Neural progenitor cell (in vitro differentiated cells): ENCODE measurements at places on chromosomes 4 and X. TPM values are rescaled to one million over a fixed set of nuclear protein-coding genes. Genes with fewer than 3 reads are reported as not detected.

DNA sequence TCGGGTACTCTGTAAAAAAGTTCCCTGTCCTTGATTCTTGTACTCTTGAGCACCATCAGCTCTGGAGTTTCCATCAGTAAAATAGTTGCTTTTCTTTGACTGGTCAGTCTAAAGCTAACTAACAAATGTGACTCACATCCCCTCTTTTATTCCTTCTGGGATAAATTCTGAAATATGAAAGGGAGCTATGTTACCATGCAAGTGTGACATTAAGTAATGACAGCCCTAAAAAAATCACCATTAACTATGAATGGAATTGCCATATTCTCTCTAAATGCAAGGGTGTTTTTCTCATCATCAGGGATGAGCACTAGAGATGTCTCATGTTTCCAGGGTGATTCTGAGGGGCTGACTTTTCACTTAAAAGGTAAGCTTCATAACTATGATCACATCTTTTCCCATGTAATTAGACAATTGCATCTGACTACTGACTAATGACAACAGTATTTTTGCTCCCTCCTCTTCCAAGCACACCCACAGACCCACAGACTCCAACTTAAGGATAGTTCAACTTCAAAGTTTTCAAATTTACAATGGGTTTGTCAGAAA, 26.9 kb upstream of the RASGEF1B start:
- peaks cover 22% of the 10 kb centered on the region for H3K4me1 ChIP-seq
- no peaks in the 10 kb centered on the region for H3K27me3 ChIP-seq
- no peak overlapping the region for H3K4me3 ChIP-seq
- no peak overlapping the region for H3K27ac ChIP-seq

- no peak for DNase-seq
- no peaks in the 10 kb centered on the region for H3K36me3 ChIP-seq
- no peaks in the 10 kb centered on the region for H3K4me1 ChIP-seq
- H3K27me3 ChIP-seq: no peaks in the 10 kb centered on the region
- H3K4me3 ChIP-seq: no peak overlapping the region
These were observed 74.7 kb upstream of the IL13RA1 start for GRCh38 chrX:118652717-118653116.

DNA sequence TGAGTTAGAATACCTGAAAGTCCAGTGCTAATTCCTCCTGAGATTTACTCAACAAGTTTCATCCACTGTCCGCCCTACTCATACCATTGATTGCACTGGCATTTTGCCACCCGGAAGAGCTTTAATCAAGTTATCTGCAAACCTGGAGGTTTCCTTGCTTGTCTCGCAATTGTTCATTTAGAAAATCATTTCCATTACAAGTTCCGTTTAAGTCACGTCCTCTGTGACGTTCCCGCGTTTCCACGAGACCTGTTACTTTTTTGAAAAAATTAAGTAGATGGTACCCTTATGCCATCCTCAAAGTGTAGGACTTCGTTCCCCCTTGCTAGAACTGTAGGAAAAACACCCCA, 761 bp upstream of the FRYL start:
- DNase-seq: no peak
- no peaks in the 10 kb centered on the region for H3K27me3 ChIP-seq
- H3K36me3 ChIP-seq: no peaks in the 10 kb centered on the region
- H3K4me3 ChIP-seq: peak overlapping the region; percentile 58
- peaks cover 30% of the 10 kb centered on the region for H3K4me1 ChIP-seq

DNA sequence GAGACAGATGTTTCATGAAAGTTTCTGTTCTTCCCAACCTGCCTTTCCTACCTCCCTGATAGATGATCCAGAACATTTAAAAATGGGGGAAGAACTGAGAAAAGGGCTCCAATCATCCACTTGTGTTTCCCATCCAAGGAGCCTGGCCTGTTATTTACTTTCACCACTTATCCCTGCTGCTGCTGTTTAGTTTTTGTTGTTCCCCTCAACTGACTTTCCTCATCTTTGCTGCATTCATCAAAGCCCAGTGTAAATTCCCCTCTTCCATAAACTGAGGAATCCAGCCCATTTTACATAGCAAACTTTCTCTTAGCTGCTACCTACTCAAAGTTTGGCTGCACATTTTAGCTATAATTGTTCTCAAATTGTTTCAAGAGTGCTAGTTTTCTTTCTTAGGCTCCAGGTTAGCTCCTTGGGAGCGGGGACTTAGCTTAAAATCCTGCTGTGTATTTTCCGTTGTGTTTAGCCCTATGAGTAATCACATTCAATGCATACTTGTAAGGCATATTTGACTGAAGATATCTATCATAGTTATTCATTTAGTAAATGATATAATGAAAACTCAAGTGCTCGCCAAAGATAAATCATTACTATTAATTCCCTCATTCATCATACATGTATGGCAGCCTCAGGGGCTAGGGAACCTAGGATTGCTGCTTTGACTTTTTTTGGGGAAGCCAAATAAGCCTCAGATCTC, 1.4 kb upstream of the PTPN13 start:
- H3K4me3 ChIP-seq: peak overlapping the region; percentile 91
- DNase-seq: peak; percentile 36
- H3K36me3 ChIP-seq: no peaks in the 10 kb centered on the region
- H3K27ac ChIP-seq: peak overlapping the region; percentile 85

- H3K4me3 ChIP-seq: no peak overlapping the region
- no peaks in the 10 kb centered on the region for H3K27me3 ChIP-seq
- H3K36me3 ChIP-seq: no peaks in the 10 kb centered on the region
- DNase-seq: no peak
- H3K27ac ChIP-seq: no peak overlapping the region
These were observed 185.5 kb downstream of the RAB28 start for GRCh38 chr4:13298655-13299054.

Gene IBSP
- not detected in 2 replicates for total RNA-seq
